Left cardiac atrium (tissue), 4 donors: ENCODE measurements at places on chromosomes 6 and 20. TPM values are rescaled to one million over a fixed set of nuclear protein-coding genes. Genes with fewer than 3 reads are reported as not detected.

- DNase-seq = peak; percentile 51
These were observed 28.0 kb upstream of the PTGIS start for GRCh38 chr20:49595811-49596561.

DNA sequence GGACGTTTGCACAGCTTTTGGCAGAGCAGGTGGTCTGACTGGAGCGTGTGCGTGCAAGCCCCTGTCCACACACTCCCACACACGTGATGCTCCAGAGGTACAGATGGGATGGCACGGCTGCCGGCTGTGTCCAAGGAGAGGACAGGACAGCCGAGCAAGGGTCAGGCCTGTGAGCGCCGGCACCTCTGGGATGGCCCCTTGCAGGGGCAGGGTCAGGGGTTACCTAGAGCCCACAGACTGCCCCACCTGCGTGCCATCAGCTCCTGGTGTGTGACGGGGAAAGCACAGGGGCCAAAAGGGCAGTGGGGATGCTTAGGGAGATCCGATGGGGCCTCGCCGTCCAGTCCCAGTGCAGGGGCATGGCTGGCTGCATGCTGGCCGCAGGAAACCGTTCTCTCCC lies 189.7 kb downstream of the TAF4 start:
- DNase-seq = no peak

DNA sequence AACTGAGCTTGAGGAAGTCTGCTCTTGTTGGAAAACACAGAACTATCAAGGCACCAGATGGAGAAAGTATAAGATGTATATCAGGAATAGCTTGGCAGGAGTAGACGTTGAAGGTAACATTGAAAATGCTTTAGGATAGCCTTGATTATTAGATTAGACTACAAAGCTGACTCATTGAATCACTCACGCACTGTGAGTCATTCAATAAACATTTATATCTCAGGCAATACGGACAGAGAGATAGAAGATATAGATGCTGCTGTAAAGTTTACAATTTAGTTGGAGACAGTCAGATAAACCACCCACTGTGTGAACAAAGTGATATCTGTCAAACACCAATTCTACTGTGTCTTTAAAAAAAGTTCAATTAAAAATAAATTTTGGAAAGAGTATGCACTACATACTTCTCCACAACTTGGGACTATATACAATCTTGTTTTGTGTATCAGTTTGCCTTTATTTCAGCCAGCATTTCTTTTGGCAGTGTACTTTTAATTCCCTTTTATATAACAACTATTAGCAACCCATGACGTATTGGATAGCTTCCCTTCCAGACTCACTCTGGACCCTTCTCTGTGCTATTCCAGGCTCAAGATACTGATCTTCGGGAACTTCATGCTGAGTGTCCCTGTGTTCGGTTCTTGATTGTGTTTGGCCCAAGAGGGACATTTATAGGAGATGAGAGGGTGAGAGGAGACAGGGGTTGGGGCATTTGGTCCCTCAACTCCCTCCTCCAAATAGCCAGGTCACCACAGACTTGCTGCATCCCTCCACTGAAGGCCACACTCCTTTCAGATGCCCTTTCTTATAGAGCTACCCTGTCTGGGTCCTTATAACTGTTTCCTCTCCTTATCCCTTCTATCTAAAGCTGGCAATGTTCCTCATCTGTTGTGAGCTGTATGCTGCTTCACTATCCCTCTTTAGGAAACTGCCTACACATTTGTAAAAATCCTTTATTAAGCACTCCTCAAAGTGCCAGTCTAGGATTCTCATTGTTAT lies 176.6 kb upstream of the PTPRK start:
- no peak for DNase-seq

- no peak for DNase-seq
These were observed 254.4 kb upstream of the IMPG1 start for GRCh38 chr6:76326871-76327270.

- DNase-seq = no peak
These were observed 180.8 kb upstream of the CST7 start for GRCh38 chr20:24768201-24768636.

- DNase-seq = no peak
These were observed 81.6 kb downstream of the MRPL14 start for GRCh38 chr6:44045672-44046015.

DNA sequence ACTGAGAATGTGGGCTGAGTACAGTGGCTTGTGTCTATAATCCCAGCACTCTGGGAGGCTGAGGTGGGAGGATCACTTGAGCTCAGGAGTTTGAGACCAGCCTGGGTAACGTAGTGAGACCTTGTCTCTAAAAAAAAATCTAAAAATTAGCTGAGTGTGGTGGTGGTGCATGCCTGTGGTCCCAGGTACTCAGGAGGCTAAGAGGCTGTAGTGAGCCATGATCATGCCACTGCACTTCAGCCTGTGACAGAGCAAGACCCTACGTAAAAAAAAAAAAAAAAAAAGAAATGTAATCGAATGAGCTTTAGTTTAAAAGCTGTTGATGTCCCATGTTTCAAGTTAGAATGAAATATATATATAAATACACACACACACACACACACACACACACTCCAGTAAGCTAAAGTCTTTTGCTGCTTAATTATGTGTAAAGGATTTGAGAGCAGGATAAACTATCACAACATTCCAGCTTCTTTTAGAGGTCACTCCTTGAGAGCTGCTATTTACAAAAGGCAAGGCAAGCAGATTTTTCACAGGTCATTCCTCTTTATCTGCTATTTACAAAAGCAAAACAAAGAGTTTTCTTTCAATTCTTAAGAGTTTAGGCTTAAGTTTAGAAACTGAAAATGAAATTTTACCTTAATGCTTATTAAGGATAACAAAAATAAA lies 4.7 kb upstream of the MICAL1 start:
- DNase-seq = no peak

DNA sequence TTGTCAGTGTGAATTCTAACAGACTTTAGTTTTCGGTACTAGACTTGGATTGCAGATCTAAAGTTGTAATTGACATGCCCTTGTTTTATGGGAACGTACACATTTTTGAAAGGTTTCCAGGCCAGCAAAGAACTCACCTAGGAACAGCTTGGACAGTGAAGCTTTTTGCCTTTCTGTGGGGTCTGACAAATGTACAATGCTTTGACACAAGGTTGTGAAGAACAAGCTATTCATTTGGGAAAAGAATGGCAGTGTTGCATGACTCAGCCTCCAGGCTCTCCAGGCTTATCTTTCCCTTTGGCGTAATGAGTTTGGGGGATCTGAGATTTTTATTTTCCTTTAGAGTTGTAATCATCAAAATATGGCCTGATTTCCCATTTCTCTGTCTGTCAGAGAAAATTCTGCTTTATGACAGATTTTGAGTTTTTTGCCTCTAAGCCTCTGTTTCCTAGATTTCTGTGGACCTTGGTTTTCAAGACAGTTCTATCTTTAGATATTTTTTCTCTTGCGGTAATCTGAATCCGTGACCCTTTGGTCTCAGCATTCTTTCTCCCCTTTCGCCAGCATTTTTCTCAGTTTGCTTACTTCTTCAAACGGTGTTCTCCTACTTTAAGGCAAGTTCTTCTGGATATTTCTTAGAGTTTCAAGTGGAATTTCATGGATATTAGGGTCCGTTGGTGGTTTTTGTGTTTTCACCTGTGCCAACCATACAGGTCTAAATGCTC lies 221.0 kb downstream of the ADGB start:
- no peak for DNase-seq

DNA sequence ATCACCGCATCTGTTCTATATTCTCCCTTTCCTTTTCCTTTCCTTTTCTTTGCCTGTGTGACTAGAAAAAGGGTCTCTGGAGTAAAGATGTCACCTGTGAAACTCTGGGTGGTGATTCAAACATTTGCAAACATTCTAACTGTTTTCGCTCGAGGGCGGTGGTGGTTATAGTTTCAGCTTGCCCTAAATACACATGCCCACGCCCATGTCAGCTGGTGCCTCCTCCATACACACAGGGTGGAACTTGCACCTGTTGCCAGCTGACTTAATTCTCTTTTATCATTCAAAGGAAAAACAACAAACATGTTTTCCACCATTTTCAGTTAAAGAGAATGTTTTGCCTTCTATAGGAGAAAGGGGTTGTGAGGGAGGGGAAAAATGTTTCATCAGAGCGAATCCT lies 381.9 kb upstream of the ARID1B start:
- no peak for DNase-seq

DNA sequence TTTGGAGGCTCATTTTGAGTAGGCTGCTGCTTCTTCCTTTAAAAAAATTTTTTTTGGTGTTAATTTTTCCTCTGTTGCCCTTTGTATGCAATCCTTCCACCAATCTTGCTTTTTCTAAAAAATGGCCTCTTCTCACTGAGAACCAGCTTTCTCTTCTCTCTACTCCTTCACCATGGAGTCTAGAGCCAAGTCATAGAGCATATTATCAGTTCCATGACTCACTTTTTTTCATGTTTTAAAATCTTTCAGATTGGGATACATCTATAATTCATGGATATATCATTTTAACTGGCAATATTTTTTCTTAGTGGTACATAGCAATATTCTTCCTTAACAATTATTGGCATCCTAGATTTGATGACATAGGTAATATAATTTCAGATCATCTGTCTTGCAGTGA lies 62.7 kb downstream of the SLX4IP start:
- DNase-seq = no peak

DNA sequence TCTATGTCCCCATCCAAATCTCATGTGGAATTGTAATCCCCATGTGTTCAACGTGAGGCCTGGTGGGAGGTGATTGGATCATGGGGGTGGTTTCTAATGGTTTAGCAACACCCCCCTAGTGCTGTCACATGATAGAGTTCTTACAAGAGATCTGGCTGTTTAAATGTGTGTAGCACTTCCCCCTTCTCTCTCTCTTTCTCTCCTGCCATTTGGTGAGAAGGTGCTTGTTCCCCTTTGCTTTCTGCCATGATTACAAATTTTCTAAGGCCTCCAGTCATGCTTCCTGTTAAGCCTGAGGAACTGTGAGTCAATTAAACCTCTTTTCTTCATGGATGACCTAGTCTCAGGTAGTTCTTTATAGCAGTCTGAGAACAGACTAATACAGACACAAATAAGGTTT lies 165.4 kb downstream of the OGFRL1 start:
- no peak for DNase-seq

- no peak for DNase-seq
These were observed 118.9 kb upstream of the CEP85L start for GRCh38 chr6:118770112-118770788.

GRCh38 chr20:55205665-55206064 lies 730.3 kb downstream of the DOK5 start:
- no peak for DNase-seq

DNA sequence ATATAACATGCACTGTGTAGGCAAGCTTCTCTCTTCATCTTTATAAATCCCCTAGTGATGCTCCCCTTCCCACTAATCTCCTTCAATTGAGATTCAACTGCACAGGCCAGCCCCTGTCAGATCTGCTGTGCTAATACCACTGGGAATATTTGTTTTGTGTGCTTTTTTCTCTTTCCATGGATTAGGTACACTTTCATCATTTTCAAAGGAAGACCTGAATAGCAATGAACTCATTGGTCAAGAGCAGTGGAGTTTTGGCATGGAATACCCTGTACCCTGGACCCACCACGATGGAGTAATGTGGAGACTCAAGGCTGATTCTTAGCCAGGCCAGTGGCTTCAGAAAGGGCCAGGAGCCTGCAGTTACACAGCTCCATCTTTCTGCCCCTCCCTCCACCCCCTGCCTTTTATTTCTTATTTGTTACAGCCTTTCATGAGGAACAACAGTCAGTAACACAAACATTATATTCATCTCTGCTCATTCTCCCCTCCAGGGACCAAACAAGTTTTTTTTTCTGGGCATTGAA lies 75.4 kb upstream of the KCNG1 start:
- DNase-seq = no peak

- DNase-seq = no peak
These were observed 79.4 kb upstream of the PROKR2 start for GRCh38 chr20:5395932-5396727.

- DNase-seq = no peak
These were observed 6.7 kb downstream of the ACOT13 start for GRCh38 chr6:24673625-24674024.

- no peak for DNase-seq
These were observed 157.4 kb upstream of the LAMA2 start for GRCh38 chr6:128725271-128726233.

DNA sequence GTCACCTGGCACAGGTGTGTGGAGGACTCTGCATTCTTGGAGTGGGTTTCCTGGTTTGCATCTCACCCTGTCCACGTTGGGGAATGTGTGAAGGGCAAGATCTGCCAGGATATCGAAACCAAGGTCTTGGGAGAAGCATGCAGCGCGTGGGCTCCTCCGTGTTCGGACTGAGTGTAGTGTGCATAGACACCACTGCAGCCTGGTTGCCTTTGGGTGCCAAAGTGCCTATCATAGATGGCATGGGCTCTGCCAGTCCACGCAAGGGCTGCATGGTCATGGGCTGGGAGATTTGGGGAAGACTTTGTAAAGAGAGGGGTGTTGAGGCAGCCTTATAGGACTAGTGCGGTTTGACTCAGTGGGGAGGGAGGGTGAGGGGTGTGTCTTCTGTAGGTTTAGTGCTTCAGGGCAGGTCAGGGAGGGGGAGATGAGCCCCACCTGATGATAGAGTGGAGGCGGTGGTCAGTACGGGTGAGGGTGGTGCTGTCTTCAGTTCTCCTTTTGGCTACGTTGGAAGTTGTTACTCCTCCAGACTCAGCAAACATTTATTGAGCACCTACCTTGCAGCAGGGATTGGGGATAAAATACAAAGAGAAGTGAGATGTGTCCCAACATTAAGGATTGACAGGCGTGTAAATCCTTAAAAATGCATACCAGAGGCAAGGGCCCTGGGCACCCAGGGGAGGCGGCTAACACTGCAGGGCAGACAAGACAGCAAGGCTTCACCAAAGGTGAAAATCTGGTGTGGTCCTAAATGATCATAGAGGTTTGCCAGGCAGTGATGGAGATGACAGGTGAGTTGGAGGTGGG lies 28.3 kb downstream of the DUSP22 start:
- DNase-seq = no peak

The FAM217A gene
- not detected for total RNA-seq

The KIAA0408 gene
- total RNA-seq = 12.9 TPM

The C6orf58 gene
- not detected for total RNA-seq

The ANKS1A gene
- 26.4 TPM for total RNA-seq

The MYCT1 gene
- 13.9 TPM for total RNA-seq

The PREP gene
- 23.8 TPM for total RNA-seq

The TFAP2D gene
- total RNA-seq = not detected
